ENCODE measurements at places on chromosomes 11 and 22. TPM values are rescaled to one million over a fixed set of nuclear protein-coding genes. Genes with fewer than 3 reads are reported as not detected.

Gene C11orf71
- polyA plus RNA-seq: 9.9 TPM

Gene OR52E2
- polyA plus RNA-seq: not detected

Gene LBHD1
- polyA plus RNA-seq: 1.8 TPM

Gene STX3
- polyA plus RNA-seq: 6.8 TPM

Gene SORL1
- polyA plus RNA-seq: 0.72 TPM

Gene CNTF
- 0.19 TPM for polyA plus RNA-seq

Gene SLC5A1
- polyA plus RNA-seq: 54.5 TPM

Gene P2RY2
- polyA plus RNA-seq: 8.5 TPM

Gene MMP1
- polyA plus RNA-seq: 0.46 TPM

Gene CCDC116
- polyA plus RNA-seq: 0.27 TPM

Gene OR4C16
- polyA plus RNA-seq: not detected

Gene APOL5
- polyA plus RNA-seq: 0.11 TPM

Gene POU2AF1
- 0.07 TPM for polyA plus RNA-seq

Gene KRTAP5-8
- not detected for polyA plus RNA-seq

Gene FGF4
- polyA plus RNA-seq: not detected

Gene PLEKHA7
- 13.1 TPM for polyA plus RNA-seq

Gene H19
- polyA plus RNA-seq: 1,006 TPM

Gene TCN2
- polyA plus RNA-seq: 19.2 TPM

Gene CHCHD10
- 393 TPM for polyA plus RNA-seq

Gene SLC22A8
- not detected for polyA plus RNA-seq

Gene AIFM3
- polyA plus RNA-seq: 0.28 TPM

Gene ABCC8
- polyA plus RNA-seq: 0.69 TPM

Gene OR6T1
- not detected for polyA plus RNA-seq

Gene APOBEC3F
- 1.4 TPM for polyA plus RNA-seq

Gene HDAC10
- polyA plus RNA-seq: 6.2 TPM

Gene OR51B4
- polyA plus RNA-seq: not detected

Gene NCAM1
- 78.0 TPM for polyA plus RNA-seq

Gene KCNA4
- 5.8 TPM for polyA plus RNA-seq

Gene LIF
- 0.78 TPM for polyA plus RNA-seq

Gene PYGM
- polyA plus RNA-seq: 10.3 TPM

Gene KDM4E
- polyA plus RNA-seq: not detected

Gene RCOR2
- 4.8 TPM for polyA plus RNA-seq

Gene SGSM1
- 2.1 TPM for polyA plus RNA-seq

Gene PRODH
- 11.0 TPM for polyA plus RNA-seq

Gene TRIM66
- 2.6 TPM for polyA plus RNA-seq

Gene STK33
- polyA plus RNA-seq: 9.9 TPM

Gene DDT
- 301 TPM for polyA plus RNA-seq

Gene RBMXL2
- polyA plus RNA-seq: not detected

Gene HBG2
- not detected for polyA plus RNA-seq

Gene CDC42BPG
- polyA plus RNA-seq: 0.12 TPM

Gene SMIM35
- polyA plus RNA-seq: not detected

Gene C1QTNF5
- 23.9 TPM for polyA plus RNA-seq

Gene APOA5
- not detected for polyA plus RNA-seq

Gene ACRV1
- polyA plus RNA-seq: not detected

Gene SLC25A17
- polyA plus RNA-seq: 9.6 TPM

Gene DEFB131B
- not detected for polyA plus RNA-seq

Gene UBQLNL
- 0.23 TPM for polyA plus RNA-seq

Gene PTPN5
- 5.4 TPM for polyA plus RNA-seq

Gene OR51G1
- not detected for polyA plus RNA-seq

Gene TPBGL
- polyA plus RNA-seq: 0.07 TPM

Gene FOSL1
- polyA plus RNA-seq: 1.2 TPM

Gene MISFA
- 11.1 TPM for polyA plus RNA-seq
